ENCODE measurements at places on chromosomes 6 and 20.

DNA sequence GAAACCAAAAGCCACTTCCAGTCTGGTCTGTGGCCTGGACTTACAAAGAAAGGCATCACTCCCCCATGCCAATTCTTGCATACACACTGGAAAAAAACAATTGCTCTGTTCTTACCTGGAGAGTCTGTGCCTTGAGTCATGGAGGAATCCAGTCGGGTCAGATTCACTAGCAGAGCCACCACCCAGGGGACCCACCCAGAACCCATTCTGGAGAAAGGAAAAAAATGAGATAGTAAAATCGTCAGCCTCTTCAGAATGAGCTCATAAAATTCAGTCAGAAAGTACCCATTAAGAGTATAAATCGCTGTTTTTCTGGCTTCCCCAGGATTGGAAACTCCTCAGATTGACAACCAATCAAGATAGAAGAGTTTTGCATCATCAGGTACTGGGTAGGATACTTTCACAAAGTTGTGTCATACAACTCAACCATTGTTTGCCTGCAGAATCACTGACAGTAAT, at the start of gene HLA-DOB:
TSS of gene HLA-DOB (minus strand) at position 257 of the 459 bp plus-strand sequence. CDS start at position 206, 51 bp downstream.
- no peak for DNase-seq

GRCh38 chr20:44651684-44652423, at the start of gene ADA:
ADA (minus strand) TSS chr20:44651699; CDS start chr20:44651607, 92 bp downstream.
- DNase-seq, result peak; percentile 63

DNA sequence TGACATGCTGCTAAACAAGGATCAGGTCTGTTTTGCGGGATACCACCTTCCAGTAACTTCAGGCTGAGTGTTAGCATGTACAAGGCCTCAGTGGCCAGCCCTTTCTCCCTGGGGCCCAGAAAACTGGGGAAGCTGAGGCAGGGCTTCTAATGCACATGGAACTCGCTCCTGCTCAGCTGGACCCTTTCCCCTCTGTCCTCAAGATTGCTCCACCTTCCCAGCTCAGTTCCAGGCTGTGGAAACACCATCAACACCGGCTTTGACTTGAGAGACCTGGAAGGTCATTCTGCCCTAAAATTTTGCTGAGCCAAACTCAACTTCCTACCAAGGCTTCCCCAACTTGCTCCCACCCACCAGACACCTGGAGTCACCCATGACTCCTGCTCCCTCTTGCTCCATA, 4.2 kb upstream of the BLCAP start:
- no peak for DNase-seq

GRCh38 chr6:148470156-148470555, 127.5 kb downstream of the SASH1 start:
- no peak for DNase-seq

DNA sequence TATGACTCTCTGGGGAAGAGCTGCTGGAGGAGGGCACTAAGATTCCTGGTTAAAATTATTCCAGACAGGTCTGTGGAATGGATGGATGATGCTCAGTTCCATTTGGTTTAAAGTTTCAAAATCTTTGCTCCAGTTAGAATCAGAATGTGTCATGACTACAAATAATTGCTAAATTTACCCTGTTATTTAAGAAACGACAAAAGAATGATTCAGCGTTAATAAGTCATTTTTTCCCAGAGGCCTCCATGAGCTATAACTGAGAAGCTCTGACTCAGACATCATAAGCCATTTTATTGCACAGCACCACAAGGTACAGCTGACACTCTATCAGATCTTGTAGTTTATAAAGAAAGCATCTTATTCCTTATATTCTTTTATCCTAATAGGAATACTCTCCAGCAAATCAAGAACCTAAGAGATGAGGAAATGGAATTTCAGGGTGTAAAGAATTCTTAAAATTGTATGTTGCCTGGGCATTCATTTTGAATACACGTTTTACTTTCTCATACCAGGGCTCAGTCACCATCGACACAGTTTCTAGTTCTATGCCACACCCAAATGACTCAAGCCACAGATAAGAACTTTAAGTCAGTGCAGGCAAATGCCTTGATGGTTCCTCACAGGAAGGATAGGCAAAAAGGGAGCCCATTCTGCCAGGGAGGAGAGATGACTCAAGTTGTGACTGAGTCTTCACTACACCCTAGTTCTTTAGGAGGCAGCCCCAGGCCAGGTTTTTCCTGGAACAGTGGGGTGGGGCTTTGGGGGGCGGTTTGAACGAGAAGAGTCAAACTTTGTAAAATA, 636.0 kb downstream of the MMUT start:
- DNase-seq, result no peak

- DNase-seq, result no peak
Measured at GRCh38 chr6:161444464-161444863, 170.6 kb upstream of the AGPAT4 start.

DNA sequence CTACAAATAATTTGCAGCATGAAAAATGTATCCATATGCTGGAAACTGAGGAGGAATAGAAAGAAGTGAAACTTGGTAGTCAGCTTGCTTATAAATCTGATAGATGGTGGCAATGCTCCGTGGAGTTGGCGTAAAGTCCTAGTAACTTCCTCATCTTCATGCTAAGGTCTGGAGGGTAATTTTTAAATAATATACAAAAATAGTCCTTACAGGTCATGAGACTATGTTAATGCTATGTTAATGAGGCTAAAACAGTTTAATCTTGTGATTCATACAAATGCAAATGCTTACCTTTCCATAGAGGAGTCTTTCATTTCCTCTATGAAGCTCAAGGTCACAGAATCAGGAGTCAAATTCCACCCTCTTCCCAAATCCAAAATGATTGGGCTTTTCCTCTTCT, 9.4 kb upstream of the CRIP3 start:
- DNase-seq, result no peak

GRCh38 chr6:35415065-35415891, 36.9 kb upstream of the FANCE start:
- peak; percentile 47 for DNase-seq

GRCh38 chr20:63747622-63748069, 8.1 kb downstream of the SLC2A4RG start:
- no peak for DNase-seq

DNA sequence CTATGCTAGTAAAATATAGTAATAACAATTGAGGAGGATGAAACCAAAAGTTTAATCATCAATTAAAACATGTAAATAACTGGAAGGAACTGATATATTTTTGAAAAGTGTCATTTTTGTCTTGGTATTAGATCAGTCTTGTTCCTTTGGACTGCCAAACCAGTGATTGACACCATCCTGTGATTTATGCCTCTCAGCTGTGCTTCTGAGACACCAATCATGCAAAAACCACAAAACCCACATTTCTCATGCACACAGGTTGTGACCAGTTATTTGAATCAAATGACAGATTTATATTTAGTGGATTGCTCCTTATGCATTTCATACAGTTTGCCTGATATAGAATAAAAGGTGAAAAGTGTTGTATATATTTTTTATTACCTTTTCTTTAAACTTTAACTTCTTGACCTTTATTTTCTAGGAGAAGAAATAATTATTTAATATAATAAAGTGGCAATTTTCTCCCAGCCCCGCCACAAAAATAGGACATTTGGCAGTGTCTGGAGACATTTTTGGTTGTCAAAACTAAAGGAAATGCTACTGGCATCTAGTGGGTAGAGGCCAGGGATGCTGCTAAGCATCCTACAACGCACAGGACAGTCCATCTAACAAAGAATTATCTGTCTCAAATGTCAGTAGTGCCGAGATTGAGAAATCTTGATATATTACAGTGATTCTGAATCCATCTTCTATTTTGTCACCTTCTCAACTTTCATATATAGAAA, 383.6 kb downstream of the BCKDHB start:
- DNase-seq, result no peak

GRCh38 chr6:366389-367297, 24.9 kb upstream of the IRF4 start:
- DNase-seq, result no peak

DNA sequence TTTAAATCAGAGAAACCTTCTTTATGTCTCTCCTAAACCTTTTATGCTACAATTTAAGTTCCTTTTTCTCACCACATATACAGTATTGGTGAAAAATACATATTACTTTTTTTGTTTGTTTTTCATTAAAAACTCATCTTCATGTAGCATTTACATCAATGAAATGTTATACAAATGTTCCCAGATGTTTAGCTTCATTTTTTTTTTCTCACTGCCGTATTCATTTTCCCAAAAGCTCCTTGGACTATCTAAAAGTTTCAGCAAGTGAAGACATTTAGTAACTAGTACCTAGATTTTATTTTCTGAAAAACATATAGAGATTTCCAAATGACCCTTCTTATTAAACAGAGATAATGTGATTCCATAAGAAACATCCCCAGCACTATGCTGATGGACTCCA, 128.9 kb downstream of the BMP5 start:
- no peak for DNase-seq

GRCh38 chr6:143961066-143961465, 47.0 kb downstream of the PLAGL1 start:
- DNase-seq, result no peak

Data from activated naive CD4-positive, alpha-beta T cell treated with anti-CD3 and anti-CD28 coated beads, Interleukin-2, amount 10 ng/mL, durations not matched to agents 7 days and 5 days (primary cell).